K562 (cell line): ENCODE measurements at places on chromosomes 13 and 19. TPM values are rescaled to one million over a fixed set of nuclear protein-coding genes. Genes with fewer than 3 reads are reported as not detected.

The FFAR1 gene
- not detected in 2 replicates for total RNA-seq

The ZNF329 gene
- 2.2 TPM in 2 replicates for total RNA-seq

DNA sequence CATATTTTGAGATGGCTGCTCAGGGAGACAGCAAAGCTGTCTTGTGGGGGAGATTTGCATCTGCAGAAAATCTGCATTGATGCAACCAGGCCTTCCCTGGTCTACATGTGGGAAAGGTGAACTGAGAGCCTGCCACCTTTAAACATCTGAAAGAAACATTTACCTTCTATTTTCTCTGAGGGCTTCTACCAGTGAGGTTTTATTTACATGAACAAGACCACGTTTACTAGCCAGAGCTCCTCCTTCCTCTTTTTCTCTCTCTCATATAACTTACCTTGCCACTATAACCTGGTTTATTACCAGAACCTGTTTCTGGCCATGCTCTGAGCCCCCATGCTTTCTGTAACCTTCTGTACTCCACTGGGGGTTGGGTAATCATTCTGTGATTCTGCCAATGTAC lies 14.4 kb upstream of the RUBCNL start:
- DNase-seq = no peak

The NFIX gene
- total RNA-seq = 23.1 and 26.8 TPM in 2 replicates
